ENCODE measurements at places on chromosomes 12 and 14.
A peak's percentile ranks its signal among the peaks of the same experiment; 100 is the strongest.

GRCh38 chr12:56645201-56645716 is 525 bp downstream of the ATP5F1B start:
- DNase-seq: no peak

DNA sequence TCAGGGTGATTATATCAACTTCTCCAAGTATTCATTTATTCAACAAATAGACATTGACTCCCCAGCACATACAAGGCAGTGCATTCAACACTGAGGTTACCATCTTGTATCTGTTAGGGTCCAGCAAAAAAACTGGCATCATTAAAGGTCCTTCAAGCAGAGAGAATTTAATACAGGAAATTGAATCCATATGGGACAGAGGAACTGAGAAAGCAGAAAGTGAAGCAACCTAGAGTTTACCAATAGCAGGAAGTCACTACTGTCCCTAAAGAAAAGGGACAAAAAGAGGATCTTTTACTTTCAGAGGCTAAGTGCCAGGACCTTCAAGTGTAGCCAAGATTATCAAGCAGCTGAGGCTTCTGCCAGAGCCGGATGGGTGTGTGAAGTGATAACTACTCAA is 237.8 kb upstream of the TBX3 start:
- DNase-seq: no peak

- DNase-seq: no peak
Measured at GRCh38 chr14:54447231-54447692, 6.1 kb upstream of the CNIH1 start.

DNA sequence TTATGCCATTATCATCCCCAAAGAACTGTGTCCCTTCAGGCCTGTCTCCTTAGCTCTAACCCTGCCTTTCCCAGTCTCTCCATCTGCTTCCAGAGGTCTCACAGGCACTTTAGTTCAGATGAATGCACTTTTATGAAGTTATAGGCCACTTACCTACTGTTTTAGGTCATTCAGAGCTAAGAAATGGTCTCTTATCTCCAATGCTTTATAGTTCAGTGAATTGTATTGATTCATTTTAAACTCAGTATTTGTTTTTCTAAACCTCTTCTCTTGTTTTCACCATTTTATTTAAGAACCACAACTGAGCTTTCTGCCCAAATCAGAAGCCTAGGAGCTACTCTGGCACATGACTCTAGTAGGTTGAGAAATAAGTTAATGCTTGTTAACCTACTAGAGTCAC is 197.5 kb upstream of the ATP2B1 start:
- DNase-seq: no peak

- DNase-seq: no peak
Measured at GRCh38 chr14:52730709-52731111, 744 bp downstream of the STYX start.

- DNase-seq: peak; percentile 23
Measured at GRCh38 chr14:104138098-104138717, at the start of gene KIF26A. TSS of gene KIF26A (plus strand) at chr14:104138587. CDS start at chr14:104138723, 136 bp downstream.

DNA sequence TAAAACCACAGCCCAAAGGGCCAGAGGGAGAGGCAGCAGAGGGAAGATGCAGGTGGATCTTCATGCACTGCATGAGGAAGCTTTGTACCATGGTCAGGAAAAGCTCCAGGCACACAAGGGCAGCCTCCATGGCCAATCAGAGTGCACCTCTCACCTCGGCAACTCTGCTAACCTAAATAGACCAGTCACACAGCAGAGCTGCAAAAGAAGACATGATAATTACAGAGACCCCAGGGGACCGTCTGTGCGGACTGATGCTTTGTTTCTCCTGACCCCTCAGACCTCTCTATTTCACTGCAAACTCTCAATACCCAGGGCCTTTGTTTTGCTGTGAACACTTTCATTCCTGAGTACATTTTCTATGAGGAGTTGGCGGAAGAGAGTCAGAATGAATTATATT is 10.7 kb upstream of the TCL1B start:
- no peak for DNase-seq

DNA sequence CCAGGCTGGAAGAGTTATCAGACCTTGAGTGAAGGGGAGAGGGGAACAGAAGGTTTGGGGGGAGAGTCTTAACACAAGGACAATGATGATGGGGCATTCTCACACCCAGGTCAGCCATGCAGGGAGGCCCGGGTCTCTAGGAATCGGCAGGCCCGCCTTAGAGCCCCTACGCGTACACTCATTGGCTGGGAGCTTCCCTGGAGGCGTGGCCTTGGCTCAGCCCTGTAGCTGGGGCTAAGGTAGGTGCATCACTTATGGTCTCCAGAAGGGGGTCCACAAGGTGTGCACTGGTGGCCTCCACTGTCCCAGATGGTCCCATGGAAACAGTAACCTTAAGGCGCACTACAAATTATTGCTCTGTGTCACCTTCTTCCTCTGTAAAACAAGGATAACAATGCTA is 660.1 kb downstream of the MED13L start:
- no peak for DNase-seq

GRCh38 chr12:48080821-48081220 is 25.1 kb downstream of the SENP1 start:
- DNase-seq: no peak

DNA sequence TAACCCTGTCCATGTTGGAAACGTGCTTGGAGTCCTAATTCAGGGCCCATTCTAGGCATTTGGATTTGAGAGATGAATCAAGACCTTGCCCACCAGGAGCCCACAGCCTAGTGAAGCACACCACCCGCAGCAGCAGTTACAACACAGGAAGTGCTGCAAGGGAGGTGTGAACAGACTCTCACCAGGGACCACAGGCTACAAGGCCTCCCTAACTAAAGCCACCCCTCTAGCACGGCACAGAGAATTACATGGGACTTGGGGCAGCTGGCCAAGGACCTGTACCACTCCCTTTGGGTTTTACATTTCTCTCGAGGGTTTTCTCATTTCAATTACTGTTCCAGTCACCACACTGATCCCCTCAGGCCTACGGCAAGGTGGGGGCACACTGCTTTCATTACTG is 49.5 kb upstream of the FOXN3 start:
- no peak for DNase-seq

GRCh38 chr14:52352061-52352491 is 38.0 kb downstream of the PTGER2 start:
- no peak for DNase-seq

GRCh38 chr12:18982226-18982949 is 147.1 kb upstream of the PLEKHA5 start:
- DNase-seq: no peak

DNA sequence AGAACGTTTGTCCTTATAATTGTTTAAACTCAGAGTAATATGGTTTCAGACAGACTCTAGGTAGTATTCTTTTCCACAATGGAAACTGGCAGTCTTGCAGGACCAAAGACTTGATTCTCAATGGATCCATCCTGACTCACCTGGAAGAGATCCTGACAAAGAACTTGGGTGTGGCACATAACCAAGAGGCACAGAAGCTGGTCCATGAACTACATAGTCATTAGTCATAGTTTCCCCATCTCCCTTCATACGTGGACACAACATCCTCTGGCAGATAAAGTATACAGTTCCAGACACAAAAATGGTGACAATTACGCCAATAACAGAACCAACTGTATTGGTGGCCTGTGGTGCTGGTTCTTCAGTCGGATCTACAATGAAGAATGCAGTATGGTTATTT is 55.8 kb downstream of the BCL2L14 start:
- no peak for DNase-seq

DNA sequence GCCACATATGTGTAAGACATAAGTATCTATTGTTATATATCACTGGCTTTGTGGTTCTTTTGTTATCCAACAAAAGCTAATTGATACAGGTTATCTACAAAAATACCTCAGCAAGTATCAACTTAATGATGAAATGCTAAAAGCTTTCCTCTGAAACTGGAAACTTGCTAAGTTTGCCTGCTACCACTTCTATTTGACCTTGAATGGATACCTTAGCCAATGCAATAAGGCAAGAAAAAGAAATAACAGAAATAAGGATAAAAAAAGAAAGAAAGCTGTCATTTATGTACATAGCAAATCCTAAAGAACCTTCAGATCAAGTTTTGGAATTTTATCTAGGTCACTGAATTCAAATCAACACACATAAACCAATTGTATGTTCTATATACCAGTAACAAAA is 35.5 kb upstream of the RASSF3 start:
- DNase-seq: no peak

DNA sequence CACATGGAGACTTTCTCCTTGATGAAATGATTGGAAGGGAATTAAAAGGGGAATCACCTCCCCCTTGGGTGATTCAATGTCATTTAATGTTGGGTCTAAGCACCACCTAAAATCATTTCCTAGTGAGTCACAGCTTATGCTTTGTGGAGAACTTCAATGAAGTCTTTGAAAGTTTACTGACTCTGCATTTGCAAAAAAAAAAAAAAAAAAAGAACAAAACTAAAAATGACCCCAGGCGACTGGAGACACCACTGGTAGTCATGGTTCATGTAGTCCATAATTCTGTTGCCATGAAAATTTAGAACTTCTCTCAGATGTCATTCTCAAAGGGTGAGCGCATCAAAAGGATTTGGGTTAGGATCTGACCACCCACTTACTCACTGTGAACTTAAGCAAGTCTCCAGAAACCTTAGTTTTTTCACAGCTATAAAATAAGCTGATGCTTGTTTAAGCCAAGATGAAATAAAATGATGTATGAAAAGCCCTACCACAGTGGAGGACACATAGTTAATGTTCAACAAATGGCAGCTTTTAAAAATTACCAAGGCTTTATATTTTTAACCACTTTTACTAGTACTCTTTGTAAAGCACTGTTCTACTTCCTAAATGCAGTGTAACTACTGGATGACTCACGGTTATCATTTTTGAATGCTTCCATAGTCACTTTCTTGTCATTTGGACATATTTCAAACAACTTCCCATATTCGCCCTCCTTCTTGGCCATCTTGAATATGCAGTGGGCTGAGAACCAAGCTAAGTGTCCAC is 18.1 kb upstream of the KSR2 start:
- no peak for DNase-seq

- peak; percentile 4 for DNase-seq
Measured at GRCh38 chr12:7374423-7375144, 69.4 kb downstream of the CD163L1 start.

GRCh38 chr14:65444230-65444629 is 31.7 kb downstream of the FUT8 start:
- DNase-seq: no peak

GRCh38 chr12:116665666-116666304 is 72.1 kb downstream of the SPRING1 start:
- no peak for DNase-seq

- DNase-seq: no peak
Measured at GRCh38 chr12:57471661-57472060, 8.0 kb downstream of the ARHGAP9 start.

DNA sequence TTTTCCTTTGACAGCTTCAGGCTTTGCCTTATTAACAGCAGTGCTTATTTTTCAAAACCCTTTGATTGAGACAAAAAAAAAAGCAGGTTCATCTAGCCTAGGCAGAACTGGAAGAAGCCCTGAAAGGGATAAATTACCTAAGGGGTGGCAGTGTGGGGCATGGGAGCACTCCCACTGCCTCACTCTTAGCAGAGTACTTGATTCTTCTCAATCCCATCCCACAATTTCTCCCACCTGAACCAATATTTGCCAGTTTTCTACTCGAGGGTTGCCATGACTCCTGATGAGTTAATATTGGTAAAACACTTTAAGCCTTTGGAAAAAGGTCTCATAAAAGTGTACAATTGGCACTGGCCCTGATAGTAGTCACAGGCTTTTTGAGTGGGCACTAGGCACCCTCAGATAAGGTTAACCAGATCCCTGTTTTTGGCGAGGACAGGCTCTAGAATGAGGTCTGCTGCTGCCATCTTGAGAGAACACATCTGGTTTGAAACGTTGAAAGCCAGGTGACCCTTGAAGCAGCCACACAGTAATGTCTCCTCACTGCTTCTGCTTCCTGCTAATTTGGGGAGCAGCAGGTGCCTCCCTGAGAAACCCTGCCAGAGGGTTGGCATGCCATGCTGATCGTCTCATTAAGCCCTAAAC is 320.0 kb downstream of the RAD51B start:
- no peak for DNase-seq

DNA sequence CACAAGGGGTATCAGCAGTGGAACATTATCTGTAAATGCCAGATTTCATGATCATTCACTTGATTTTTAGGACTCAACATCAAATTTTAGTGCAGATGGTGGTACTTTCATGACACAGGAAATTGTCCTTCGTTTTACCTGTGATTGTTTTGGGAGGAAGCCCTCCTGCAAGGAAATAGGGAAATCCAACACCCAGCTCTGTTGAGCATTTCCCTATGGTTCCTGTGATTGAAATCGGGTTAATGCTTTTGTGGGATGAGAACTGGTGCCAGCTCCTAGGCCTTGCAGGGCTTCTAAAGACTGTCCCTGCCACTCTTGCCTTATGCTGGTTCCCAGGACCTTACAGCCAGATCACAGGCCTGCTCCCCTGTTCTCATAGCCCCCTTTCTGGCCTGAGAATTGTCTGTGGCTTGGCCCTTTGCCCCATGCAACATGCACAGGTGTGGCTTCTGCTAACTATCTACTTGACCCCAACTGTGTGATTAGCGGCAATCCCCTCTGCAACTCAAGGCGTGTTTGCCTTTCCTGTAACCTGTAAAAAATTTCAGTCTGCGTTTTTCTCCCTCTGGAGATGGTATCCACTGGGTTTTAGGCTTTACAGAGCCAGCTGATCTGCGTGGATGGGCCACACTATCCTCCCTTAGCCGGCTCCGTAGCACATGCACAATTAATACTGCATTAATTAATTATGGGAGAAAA is 112.5 kb downstream of the ETV6 start:
- no peak for DNase-seq

- no peak for DNase-seq
Measured at GRCh38 chr12:78236264-78236663, 405.6 kb downstream of the NAV3 start.

GRCh38 chr12:59191372-59191771 is 271.1 kb upstream of the LRIG3 start:
- DNase-seq: no peak

DNA sequence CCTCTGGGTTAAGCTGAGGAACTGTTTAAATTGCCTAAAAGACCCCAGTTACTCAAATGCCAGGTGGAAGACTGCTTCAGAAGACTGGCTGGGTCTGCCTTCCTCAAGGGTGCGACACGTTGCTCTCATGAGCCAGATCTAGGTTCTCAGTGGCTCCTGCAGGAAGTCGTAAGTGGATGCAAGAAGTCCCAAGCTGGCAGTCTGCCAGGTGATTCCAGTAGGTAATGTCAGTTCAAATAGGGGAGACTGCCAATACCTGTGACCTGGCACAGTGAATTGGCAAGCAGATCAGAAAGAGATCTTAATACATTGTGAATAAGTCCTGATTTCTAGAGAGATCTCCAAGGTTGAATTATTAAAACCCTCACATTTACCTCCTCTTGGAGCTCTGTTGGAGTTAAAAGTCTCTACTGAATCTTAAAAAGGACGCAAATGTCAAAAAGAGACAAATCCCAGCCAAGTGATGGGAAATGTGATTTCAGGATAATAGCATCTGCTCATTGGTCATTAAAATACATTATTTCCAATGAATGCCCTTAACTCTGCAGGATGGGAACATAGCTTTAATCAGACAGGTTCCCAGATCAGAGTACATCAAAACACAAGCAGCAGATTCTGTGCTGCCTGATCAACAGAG is 98.8 kb upstream of the FRMD6 start:
- DNase-seq: no peak

GRCh38 chr12:52844386-52844785 is 4.4 kb downstream of the KRT78 start:
- no peak for DNase-seq

GRCh38 chr12:121925358-121925695 is 6.9 kb downstream of the CFAP251 start:
- DNase-seq: no peak

Data from stimulated activated CD4-positive, alpha-beta T cell treated with anti-CD3 and anti-CD28 coated beads, Interleukin-4, amount 100 ng/mL, for 1 hour (primary cell).